ENCODE measurements at places on chromosomes 12 and 14.

GRCh38 chr12:101021911-101022388 lies 188.1 kb downstream of the SLC5A8 start:
- DNase-seq: no peak

GRCh38 chr12:106149096-106149784 lies 10.5 kb upstream of the NUAK1 start:
- no peak for DNase-seq

DNA sequence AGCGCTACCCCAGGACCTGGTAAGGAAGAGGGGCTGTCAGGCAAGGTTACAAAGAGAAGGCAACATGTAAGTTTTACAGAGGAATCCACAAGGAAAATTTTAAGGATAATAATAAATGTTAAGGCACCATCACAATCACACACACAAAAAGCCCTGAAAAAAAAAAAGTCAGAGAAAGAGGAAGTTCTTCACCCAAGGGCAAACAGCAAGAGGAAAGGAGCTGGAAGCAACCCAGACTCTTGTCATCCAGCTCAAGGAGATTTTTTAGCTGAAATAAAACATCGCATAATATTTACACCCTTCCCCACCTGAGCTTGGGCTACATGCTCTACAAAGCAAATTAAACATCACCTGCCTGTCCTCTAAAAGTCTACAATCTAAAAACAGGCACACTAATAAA lies 9.5 kb downstream of the SPTB start:
- no peak for DNase-seq

DNA sequence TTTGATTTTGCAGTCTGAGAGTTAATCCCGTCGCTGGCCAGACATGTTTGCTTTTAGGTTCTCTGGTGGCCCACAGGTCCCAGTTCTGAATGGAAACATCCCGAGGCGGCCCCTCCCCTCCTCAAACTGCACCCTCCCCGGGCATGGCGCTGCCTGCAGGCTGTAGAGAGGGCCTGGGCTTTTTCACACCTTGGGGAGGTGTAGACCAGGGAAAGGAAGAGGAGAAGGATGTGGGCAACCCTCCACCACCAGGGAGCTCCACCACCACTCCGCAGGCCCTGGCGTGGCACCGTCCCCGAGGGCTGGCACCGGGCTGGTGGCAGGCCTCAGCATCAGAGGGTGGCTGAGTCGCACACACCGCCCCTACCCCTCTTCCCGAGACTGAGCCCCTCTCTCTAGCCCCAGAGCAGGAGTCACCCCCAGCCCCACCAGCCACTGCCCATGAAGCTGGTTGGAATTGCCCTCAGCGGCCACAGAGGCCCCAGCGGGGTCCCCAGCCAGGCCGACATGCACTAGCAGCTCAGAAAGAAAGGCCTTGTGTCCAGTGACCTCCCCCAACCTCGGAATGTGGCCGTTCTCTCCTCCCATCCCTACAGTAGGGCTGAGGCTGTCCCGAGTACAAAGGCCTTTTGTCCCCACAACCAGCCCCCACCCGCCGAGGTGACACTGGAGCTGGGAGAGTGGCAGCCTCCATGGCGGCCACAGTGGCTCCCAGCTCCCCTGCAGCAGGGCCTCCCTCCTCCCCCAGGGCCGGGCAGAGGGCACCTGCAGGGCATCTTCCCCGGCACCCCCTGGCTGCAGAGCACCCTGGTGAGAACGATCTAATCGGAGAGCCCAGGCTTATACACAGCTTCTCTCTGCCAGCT lies 23.5 kb upstream of the INF2 start:
- DNase-seq: no peak

DNA sequence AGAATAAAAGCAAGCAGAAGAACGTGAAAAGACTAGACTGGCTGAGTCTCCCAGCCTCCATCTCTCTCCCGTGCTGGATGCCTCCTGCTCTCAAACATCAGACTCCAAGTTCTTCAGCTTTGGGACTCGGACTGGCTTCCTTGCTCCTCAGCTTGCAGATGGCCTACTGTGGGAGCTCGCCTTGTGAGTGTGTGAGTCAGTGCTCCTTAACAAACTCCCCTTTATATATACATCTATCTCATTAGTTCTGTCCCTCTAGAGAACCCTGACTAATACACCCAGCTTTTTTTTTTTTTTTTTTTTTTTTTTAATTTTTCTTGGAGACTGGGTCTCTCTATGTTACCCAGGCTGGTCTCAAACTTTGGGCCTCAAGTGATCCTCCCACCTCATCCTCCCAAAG lies 46.9 kb downstream of the ACTN1 start:
- no peak for DNase-seq

GRCh38 chr12:53577941-53578352 lies 48.2 kb downstream of the ATF7 start:
- DNase-seq: no peak

DNA sequence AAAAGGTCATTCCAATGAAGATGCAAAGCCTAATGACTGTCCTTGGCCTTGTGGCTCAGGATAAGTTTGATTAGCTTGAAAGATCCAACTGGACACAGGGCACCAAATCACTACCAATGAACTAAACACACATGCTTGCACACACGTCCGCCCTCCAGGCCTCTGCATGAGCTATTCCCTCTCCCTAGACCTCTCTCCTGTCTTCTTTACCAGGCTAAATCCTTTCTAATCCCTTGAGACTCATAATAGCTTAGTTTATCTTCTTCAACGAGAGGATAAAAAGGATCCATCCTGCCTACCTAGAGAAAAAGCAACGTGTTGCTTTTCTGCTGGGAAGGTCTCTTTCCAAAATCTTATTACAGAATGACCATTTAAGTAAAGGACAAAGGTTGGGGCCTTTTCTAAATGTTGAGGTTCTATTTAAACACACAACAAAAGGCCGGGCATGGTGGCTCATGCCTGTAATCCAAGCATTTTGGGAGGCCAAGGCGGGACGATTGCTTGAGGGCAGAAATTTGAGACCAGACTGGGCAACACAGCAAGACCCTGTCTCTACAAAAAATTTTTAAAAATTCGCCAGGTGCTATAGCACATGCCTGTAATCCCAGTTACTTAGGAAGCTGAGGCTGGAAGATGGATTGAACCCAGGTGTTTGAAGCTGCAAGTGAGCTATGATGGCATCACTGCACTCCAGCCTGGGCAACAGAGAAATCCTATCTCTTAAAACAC lies 22.4 kb downstream of the PXN start:
- no peak for DNase-seq

GRCh38 chr12:3493043-3493858 lies 2.2 kb downstream of the PRMT8 start:
- DNase-seq: peak; percentile 19

DNA sequence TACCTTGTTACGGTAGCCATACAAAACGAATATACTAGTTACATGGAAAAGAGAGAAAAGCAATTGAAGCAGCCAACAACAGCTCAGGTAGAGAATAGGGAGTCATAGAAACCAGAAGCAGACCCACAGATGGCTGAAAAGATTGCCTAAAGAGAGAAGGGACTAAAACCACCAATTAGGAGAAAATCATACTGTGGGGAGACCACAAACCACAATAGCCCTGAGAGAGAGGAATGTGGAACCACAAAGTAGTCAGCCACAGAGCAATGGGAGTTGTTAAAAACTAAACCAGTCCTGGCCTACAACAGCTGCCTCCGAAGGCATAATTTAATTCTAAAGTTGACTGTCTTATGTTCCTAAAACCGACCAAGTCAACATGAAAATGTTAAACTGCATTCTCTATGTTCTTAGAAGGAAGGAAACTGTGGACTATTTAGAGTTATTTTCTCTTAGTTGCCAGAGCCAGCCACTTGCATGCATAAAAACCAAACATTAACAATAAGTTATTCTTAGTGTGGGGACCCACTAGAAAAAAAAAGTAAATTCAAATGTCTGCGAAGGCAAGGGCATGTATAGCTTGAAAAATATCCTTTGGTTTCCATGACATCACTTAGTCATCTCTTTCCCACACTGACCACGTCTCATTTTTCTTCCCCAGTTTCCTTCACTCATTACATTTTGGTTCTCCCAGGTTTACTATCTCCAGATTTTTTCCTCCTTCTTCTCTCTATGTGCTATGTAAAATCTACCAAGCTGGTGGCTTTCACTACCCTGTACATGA lies 398.1 kb downstream of the NOVA1 start:
- DNase-seq: no peak

DNA sequence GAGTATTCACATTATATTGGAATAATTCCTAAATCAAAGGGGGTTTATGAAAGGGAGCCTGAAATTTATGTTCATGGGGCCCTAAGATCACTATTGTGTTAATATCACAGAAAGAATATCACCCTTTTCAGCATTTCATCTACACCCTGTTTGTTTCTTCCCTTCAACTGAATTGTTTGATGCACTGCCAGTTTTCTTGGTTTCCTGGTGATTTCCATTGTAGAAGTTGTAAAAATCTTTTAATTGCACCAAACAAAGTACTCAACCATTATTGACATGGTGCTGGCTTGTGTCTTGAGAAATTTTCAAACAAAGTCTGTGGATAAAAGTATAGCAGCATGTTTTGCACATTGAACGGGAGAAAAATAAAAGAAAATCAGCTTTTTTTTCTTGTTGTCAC lies 154.8 kb upstream of the PRKD1 start:
- DNase-seq: no peak

- peak; percentile 8 for DNase-seq
Observed at GRCh38 chr14:57692671-57693070, 173.2 kb downstream of the SLC35F4 start.

GRCh38 chr12:128791395-128792322 lies 32.1 kb downstream of the SLC15A4 start:
- DNase-seq: no peak

DNA sequence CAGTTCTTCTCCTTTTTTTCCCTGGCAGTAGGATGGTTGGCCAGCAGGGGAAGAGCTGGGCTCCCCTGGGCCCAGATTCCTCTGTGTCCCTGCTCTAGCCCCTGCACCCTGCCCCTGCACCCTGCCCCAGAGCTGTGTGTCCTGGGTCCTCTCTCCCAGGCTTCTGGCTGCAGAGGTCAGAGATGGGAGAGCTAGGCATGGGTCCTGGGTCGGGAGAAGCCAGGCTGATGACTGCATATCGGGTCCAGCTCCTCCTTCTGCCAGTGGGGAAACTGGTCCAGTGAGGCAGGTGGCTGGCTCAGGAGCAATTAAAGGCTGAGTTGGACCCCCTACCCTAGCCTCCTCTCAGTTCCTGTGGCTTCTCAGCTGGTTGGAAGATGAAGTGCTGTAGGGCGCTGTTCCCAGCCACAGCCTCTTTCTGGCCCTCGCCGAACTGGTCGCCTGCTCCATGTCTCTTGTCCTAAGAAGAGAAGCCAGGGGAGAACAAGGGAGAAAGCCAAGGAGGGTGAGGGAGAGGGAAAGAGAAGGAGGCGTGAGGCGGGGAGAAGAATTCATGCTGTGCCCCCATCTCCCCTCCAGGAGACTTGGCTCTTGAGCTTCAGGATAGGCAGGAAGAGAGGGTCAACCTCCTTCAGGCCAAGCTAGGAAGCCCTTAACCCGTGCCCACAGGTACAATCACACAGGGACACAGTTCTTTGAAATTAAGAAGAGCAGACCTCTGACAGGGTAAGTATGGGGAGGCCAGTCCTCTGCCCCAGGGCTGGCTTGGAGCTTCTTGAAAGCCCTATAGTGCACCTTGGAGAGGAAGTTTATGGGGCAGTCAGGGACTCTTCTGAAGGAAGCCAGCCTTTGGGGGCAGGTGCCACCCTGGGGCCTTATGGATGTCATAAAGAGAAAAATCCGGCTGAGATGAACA lies 9.5 kb downstream of the VASH1 start:
- no peak for DNase-seq

GRCh38 chr14:80315681-80316080 lies 104.4 kb upstream of the DIO2 start:
- no peak for DNase-seq

- DNase-seq: no peak
Observed at GRCh38 chr14:30355431-30355913, 203.5 kb upstream of the G2E3 start.

- DNase-seq: no peak
Observed at GRCh38 chr14:59377491-59377890, 87.7 kb downstream of the GPR135 start.

DNA sequence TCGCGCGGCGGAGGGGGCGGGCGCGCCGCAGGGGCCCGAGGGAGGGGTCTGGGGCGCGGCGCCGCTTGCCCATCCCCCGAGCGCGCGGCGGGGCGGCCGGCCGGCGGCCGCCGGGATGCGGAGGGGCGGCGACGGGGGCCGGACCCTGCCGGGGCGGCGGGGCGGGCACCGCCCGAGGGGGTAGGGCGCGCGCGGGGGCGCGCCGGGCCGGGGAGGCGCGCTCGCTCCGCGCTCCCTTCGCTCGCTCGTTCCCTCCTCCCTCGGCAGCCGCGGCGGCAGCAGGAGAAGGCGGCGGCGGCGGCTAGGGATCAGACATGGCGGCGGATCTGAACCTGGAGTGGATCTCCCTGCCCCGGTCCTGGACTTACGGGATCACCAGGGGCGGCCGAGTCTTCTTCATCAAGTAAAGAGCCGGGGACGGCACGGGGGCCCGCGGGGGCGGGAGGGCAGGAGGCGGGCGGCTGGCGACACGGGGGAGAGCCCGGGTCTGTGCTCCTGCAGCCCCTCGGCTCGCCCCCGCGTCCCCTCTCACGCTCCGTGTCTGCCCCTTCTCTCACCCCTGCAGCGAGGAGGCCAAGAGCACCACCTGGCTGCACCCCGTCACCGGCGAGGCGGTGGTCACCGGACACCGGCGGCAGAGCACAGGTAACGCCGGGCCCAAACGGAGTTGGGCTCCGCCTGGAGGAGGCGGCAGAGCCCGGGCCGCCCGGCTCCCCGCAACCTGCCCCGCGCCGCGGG lies at the start of gene PLEKHA5:
TSS of gene PLEKHA5 (plus strand) at position 248 of the 738 bp plus-strand sequence. CDS start at position 315, 67 bp downstream.
- DNase-seq: peak; percentile 54

- DNase-seq: no peak
Observed at GRCh38 chr12:63867053-63867452, 22.6 kb downstream of the SRGAP1 start.

DNA sequence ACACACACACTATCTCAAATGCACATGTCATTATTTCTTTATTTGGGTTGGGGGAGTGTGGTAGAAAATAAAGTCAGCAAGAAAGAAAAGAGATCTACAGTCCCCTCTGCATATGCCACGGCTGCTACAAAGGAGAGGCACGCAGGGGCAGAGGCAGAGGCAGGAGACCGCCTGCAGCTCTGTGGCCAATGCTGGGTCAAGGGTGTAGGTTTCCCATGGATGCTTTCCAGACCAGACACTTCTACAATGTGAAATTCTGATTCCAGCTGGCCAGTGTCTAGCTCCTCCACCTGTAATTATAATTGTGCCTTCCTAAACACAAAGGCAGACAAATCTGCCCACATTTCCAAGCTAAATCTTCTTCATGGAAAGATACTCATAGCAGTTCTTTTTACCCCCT lies 19.2 kb downstream of the VPS37B start:
- DNase-seq: no peak

GRCh38 chr14:33057585-33057984 lies 118.9 kb downstream of the NPAS3 start:
- DNase-seq: peak; percentile 51

GRCh38 chr12:131092901-131093603 lies 139.3 kb downstream of the ADGRD1 start:
- DNase-seq: no peak

- DNase-seq: no peak
Observed at GRCh38 chr12:90102957-90103652, 394.5 kb upstream of the ATP2B1 start.

DNA sequence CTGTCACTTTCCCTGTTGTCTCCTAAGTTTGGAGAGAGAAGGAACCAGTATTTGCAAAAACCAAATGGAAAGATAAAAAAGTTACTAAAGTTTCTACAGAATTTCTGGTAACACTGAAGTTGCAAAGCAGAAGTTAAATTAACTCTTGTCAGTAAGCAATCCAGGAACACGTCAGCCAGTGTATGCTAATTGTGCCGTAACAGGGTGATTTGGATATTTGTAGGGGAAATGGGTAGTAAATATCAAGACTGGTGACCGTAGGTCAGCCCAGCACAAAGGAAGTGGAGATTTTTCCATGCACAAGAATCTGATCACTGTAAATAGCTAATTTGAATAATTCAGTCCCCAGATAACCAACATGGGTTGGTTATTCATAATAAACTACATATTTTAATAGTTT lies 2.3 kb downstream of the CDKN1B start:
- no peak for DNase-seq

All from NCI-H2029 (cell line).